ENCODE measurements at places on chromosomes 1 and 21. TPM values are rescaled to one million over a fixed set of nuclear protein-coding genes. Genes with fewer than 3 reads are reported as not detected.

PLCH2 gene
- not detected for total RNA-seq

TMPRSS15 gene
- total RNA-seq: not detected

CNR2 gene
- not detected for total RNA-seq

PNRC2 gene
- total RNA-seq: 113 TPM

SPRR3 gene
- not detected for total RNA-seq

C1orf185 gene
- not detected for total RNA-seq

CRNN gene
- not detected for total RNA-seq

LIN28A gene
- not detected for total RNA-seq

CHAF1B gene
- 3.6 TPM for total RNA-seq

SERTAD4 gene
- total RNA-seq: 1.3 TPM

SPAG17 gene
- not detected for total RNA-seq

GCSAML gene
- not detected for total RNA-seq

FCAMR gene
- total RNA-seq: not detected

NSUN4 gene
- total RNA-seq: 14.3 TPM

NES gene
- 154 TPM for total RNA-seq

OR2T3 gene
- total RNA-seq: not detected

IFI16 gene
- 67.9 TPM for total RNA-seq

LAPTM5 gene
- 9.7 TPM for total RNA-seq

TEKT2 gene
- 0.15 TPM for total RNA-seq

LCE4A gene
- not detected for total RNA-seq

REG4 gene
- total RNA-seq: not detected

RGS18 gene
- total RNA-seq: not detected

NR0B2 gene
- total RNA-seq: not detected

All from epithelial cell of umbilical artery (primary cell).